ENCODE measurements at places on chromosomes 7 and 10.

GRCh38 chr7:151100921-151101320 is 14.6 kb downstream of the AGAP3 start:
- no peak for DNase-seq

DNA sequence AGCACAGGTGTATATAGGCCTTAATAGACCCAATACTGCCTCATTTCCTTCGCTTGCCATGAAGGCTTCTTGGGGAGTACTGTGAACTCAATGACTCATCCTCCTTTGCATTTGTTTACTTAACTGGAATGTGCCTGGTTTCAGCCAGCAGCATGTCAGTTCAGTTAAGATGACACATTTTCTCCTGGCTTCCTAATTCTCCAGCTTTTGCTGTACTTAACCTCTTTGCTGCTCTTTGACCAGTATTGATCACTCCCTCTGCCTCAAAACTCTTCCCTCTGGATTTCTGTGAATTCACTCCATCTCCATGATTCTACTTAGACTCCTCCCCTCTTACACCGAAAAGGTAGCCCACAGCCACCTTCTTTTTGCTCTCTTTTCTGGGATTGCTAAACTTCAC is 135.7 kb downstream of the MAGI2 start:
- DNase-seq, result peak; percentile 81

DNA sequence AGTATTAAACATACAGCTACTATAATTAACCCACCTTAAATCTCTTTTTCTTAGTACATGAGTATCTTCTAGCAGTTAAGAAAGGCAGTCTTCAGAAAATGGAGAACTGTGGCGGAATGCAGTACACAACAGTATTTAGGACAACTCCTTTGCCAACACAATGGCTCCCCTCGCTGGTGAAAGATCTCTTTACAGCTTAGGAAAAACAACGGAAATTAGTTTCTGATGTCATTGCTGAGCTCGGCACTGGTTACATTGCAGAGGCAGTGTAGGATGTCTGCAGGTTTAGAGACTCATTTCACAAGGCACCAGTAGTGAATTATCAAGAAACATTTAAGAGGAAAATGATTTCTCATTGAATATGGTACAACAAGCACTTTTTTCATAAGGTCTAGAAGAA is 43.4 kb downstream of the GLRX3 start:
- peak; percentile 23 for DNase-seq

- peak; percentile 34 for DNase-seq
Measured at GRCh38 chr10:83078160-83078559, 1061.1 kb upstream of the GHITM start.

DNA sequence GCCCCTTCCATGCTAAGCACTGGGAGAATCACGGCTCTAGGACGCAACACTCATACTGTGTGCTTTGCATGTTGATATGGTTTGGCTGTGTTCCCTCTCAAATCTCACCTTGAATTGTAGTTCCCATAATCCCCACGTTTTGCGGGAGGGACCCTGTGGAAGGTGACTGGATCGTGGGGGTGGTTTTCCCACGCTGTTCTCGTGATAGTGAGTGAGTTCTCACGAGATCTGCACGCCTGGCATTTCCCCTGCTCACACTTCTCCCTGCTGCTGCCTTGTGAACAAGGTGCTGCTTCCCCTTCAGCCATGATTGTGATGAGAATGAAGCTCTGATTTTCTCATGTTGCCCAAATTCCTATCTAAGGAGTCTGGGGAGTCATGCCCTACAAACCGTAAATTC is 53.0 kb upstream of the ADGRA1 start:
- DNase-seq, result no peak

- DNase-seq, result peak; percentile 36
Measured at GRCh38 chr7:19121977-19122588, 4.6 kb upstream of the TWIST1 start.

DNA sequence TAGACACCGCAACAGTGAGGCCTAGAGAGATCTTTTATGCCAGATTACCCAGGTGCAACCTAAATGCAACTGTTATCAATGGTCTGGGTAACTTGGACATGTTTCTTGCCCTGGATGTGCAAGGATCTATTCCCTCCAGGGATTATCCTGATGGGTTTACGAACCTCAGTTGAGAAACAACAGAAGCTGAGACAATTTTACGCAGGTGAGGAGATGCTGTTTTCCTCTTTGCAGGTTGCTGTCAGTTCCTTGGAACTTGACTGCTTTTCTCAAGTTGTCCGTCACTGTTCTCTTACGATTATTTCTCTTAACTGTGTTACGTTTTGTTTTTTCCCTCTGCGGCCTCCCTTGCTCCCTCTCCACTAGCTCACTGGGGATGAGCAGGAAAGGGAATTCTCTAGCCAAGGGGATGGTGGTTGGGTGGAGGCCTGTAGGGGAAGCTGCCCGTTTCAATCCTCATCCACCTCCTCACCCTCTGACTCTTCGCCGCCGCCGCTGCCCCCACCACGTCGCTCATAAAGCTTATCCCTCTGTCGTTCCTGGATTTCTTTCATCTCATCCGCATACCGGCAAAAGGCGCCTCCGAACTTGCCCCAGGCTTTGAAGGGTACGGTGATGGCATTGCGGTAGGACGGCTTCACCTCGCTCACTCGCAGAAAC is 1.2 kb downstream of the PURB start:
- peak; percentile 32 for DNase-seq

DNA sequence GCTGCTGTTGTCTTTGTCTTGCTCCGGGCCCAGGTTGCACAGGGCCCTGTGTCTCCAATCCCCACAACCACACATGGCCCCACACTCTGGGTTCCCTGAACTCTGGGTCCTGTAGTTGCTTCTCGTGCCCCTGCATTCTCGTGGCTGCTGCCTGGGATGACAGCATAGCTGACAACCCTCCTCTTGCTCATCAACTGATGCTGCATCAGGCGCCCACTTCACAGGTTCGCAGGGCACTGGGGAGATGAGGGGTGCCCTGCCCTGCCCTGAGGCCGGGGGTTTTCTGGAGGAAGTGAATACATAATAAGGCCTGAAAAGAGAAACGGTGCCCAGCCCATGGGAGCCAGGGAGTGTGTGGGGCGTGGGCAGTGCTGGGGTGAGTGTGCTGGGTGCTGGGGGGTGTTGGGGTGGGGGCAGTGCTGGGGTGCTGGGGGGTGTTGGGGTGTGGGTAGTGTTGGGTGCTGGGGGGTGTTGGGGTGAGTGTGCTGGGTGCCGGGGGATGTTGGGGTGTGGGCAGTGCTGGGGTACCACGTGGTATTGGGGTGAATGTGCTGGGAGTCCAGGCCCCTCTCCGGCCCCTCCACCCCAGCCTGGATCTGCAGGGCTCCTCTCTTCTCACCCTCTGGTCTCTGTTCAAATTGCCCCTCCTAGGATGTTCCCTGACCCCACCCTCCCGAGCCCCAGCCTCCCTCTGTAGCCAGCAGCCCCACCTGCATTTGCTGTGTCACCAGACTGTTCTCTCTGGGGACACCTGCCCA is 2.0 kb upstream of the MTG1 start:
- no peak for DNase-seq
